ENCODE measurements at places on chromosomes 7 and 10.

DNA sequence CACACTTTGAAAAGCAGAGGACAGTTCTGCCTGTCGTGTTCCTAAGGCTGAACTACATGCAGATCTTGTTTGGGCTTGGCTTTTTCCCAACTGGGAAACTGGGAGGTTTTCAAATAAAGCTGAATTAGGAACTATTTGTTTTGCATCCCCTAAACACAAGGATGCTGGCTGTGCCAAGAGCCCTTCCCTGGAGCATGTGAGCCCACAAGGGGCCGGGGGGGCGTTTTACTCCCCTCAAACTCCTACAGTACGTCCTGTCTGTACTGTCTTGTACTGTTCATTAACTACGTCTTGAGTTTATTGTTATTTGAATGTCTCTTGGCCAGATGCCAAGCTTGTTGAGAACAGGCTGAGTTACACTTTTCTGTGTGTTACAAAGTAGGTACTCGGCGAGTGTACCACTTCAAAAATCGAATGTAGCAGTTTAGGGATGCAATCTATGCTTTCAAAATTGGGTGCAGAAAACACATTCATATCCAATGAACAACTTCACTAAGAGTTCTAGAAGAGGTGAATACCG lies 94.9 kb downstream of the GFRA1 start:
- DNase-seq = no peak

GRCh38 chr7:54847921-54848320 lies 88.9 kb upstream of the SEC61G start:
- DNase-seq = no peak

- no peak for DNase-seq
These were observed 140.3 kb upstream of the KLF14 start for GRCh38 chr7:130874071-130874915.

- no peak for DNase-seq
These were observed 5.4 kb upstream of the STK17A start for GRCh38 chr7:43577485-43577951.

GRCh38 chr7:156994417-156994816 lies 16.0 kb downstream of the MNX1 start:
- DNase-seq = no peak

- DNase-seq = no peak
These were observed 11.2 kb downstream of the ZFYVE27 start for GRCh38 chr10:97748116-97748515.
